ENCODE measurements at places on chromosomes 12 and 14.

DNA sequence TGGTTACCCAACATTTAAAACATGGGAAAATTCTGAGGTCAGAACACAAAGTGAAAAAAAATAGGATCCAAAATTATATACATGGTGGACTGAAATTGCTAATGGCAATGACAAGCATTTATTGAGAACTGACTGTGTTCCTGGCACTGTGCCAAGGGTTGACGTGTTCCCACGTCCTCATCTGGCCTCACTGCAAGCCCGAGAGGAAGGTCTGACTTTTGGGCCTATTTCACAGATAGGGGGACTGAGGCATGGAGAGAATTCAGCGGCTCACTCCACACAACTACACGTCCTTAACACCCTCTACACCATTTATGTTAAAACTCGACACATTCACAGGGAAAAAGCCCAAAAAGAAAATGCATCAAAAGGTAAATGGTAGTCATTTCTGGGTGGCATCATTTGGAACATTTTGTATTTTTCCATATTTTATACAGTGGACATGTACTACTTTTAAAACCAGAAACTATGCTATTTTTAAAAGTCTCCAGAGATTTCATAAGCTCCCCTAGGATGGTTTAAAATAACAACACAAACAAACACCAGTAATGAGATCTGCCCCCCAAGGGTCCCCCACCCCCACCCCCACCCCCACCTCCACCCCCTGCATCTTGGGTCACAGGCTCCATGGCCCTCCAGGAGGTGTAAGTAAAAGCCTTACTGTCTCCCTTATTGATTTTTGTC is 27.7 kb downstream of the CLMN start:
- peak; percentile 48 for DNase-seq

DNA sequence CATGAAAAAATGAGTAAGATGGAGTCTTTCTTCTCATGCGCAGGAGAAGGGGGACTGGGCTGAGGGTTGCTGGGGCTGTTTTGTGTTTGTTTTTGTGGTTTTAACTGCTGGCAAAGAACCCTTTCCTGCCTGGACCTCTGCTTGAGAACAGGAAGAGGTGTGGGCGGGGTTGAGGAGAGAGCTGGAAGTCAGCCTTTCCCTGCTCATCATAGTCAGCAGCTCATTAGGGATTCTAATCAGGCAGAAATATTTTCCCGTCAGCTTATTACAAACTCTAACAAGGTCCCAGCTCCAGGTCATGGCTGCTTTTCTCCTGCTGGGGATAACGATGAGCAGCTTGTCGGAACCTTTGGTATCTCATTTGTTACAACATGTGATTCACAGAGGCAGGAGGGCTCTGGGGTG is 185.0 kb upstream of the NRXN3 start:
- DNase-seq = no peak

DNA sequence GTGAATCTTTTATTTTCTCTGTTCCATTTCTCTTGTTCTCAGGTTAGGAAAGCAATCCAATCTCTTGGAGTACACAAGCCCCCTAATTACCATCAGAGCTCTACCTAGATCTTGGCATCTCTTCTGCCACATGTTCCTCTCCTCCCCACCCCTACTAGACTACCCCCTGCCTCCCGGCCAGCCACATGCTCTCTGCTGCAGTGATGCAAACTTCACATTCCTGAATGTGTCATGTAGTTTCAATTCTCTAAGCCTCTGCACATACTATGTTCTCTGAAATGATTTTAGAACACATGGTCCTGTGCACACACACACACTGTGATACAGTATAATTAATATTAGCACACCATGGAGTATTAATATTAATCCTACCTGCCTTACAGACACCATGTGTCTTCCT is 104.6 kb downstream of the EFCAB11 start:
- DNase-seq = no peak

- DNase-seq = no peak
These were observed 504.1 kb downstream of the TMTC2 start for GRCh38 chr12:83190631-83191390.

GRCh38 chr14:65413739-65414045 is 1.2 kb downstream of the FUT8 start:
- DNase-seq = no peak

DNA sequence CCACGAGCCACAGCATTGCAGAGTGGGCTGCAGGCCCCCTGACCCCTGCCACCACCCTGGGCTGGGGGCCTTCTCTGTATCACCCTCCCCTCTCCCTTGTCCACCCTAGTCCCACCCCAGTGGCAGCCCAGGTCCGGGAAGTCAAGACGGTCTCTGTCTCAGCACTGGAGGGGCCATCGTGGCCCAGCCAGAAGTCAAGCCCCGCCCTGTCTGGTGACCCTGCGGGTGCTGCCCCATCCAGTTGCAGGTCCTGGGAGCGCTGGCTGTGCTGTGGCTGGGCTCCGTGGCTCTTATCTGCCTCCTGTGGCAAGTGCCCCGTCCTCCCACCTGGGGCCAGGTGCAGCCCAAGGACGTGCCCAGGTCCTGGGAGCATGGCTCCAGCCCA is 2.7 kb downstream of the PLD4 start:
- DNase-seq = peak; percentile 36

DNA sequence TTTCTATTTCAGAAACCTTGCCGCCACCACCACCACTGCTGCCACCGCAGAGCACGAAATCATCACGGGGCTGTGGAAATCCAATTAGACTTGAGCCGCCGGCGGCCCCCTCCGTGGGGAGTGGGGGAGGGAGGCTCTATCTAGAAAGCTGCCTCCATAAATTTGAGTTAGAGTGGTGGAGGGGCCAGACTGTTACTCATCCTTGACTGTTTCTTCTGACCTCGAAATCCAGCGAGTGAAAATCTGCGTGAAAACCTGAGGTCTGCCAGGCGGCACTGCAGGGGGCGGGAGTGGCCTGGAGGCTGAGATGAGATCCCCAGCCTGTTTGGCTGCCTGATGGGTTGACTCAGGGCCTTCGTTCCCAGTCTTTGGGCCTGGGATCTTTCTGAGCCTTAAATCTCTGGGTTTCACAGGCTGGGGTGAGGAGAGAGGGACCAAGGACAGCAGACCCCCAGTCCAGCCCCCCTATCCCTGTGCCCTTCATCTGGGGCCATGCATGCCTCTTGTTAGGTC is 29.9 kb downstream of the TSPAN9 start:
- peak; percentile 65 for DNase-seq

- DNase-seq = no peak
These were observed 136.5 kb upstream of the VRK1 start for GRCh38 chr14:96660667-96661066.

DNA sequence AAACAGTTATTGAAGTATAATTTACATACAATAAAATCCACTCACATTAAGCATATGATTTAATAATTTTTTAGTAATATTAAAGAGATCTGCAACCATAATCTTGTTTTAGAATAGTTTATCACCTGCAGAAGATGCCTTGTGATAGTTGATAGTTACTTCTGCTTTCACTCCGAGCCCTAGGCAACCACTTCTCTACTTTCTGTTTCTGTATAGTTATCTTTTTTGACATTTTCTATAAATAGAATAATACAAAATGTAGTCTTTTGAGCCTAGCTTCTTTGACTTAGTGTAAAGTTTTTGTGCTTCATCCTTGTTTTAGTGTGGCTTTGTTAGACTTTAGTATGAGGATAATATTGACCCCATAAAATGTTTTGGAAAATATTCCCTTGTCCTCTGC is 111.0 kb downstream of the MNAT1 start:
- no peak for DNase-seq

GRCh38 chr14:71753976-71754375 is 178.3 kb upstream of the RGS6 start:
- no peak for DNase-seq

DNA sequence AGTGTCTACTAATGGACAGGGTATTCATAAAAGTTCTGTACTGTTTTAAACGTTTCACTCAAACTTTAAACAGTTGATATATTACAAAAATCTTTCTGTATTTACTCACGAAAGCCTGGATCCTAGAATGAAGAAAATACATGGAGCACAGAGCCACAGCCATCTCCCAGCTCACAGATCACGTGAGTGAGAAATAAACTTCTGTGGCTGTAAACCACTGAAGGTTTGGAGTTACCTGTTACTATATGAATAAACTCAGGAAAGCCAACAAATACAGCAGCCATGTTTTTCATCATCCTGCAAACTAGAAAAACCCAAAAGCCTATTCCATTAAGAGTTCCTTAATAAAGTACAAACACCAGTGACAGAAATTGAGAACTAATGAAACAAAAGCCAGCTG is 867 bp upstream of the TDG start:
- DNase-seq = no peak

- no peak for DNase-seq
These were observed 15.1 kb downstream of the FICD start for GRCh38 chr12:108530161-108530560.

DNA sequence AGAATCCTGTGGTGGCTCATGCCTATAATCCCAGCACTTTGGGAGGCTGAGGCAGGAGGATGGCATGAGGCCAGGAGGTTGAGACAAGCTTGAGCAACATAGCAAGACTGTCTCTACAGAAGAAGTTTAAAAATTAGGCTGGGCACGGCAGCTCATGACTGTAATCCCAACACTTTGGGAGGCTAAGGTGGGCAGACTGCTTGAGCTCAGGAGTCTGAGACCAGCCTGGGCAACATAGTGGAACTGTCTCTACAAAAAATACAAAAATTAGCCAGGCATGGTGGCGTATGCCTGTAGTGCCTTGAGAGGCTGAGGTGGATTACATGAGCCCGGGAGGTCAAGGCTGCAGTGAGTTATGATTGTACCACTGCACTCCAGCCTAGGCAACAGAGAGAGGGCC is 998 bp upstream of the CYP27B1 start:
- DNase-seq = no peak

GRCh38 chr14:94449930-94450329 is 2.7 kb downstream of the SERPINA11 start:
- no peak for DNase-seq

DNA sequence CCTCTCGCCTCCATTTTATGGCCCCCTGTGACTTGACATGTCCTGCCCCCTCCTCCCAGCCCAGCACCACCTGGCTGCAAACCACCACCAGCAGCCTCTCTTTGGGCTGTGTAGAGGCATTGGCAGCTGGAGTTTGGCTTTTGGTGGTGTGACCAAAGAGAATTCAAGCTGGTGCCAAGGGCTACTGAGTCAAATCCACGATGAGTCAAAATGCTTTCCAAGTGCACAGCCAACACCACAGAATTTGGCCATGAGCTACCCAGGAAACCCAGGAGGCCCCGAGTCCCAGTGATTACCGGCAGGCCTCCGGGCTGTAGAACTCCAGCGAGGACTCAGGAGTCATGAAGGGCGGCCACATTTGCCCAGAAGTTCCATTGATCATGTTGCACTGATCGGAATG is 53.8 kb downstream of the SCARB1 start:
- no peak for DNase-seq

GRCh38 chr12:89877136-89877535 is 168.5 kb upstream of the ATP2B1 start:
- DNase-seq = no peak

GRCh38 chr14:94390372-94391086 is 2.1 kb upstream of the SERPINA1 start:
- DNase-seq = no peak

- peak; percentile 68 for DNase-seq
These were observed 43.5 kb downstream of the TMX1 start for GRCh38 chr14:51283402-51284085.

DNA sequence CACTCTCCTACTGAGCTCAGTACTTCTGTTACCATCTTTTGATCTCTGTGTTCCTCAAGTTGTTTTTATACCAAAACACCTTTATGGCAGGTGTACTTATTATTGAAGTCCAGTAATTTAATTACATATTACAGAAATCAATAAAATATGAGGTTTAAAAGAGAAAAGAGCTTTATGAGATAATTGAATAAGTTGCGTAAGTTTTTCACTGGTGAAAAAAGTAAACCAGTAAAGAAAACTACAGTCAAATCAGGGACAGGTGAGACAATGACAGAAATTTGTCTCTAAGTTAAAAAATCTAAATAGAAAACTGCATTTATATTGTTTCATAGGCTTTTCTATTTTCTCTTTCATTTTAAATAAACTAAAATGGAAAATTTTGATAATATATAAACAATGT is 29.1 kb upstream of the PTPRB start:
- no peak for DNase-seq

DNA sequence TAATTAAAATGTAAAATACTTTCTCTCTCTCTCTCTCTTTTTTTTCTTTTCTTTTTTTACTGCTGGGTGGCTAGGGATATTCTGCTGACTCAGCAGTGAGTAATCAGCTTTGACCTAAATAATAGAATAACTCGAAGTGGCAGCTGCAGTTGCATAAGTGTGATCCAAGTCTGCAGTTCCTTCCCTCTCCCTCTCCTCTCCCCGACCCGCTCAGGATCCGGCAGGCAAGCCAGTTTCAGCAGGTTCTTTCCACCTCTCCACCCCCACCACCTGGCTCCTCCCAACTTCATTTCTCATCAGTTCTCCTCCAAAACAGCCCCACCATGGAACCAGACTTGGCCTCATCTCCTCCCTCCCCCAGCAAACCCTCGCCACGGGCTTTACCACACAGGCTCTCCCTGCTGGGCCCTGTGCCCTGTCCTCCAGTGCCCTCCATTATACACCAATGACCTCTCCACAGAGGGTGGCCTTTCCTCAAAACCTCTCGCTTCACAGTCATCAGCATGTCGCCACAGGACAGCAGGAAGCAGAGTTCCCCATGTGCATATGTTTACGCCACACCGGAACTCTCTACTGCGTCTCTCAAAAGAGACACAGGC is 22.4 kb downstream of the SLC7A8 start:
- DNase-seq = no peak

DNA sequence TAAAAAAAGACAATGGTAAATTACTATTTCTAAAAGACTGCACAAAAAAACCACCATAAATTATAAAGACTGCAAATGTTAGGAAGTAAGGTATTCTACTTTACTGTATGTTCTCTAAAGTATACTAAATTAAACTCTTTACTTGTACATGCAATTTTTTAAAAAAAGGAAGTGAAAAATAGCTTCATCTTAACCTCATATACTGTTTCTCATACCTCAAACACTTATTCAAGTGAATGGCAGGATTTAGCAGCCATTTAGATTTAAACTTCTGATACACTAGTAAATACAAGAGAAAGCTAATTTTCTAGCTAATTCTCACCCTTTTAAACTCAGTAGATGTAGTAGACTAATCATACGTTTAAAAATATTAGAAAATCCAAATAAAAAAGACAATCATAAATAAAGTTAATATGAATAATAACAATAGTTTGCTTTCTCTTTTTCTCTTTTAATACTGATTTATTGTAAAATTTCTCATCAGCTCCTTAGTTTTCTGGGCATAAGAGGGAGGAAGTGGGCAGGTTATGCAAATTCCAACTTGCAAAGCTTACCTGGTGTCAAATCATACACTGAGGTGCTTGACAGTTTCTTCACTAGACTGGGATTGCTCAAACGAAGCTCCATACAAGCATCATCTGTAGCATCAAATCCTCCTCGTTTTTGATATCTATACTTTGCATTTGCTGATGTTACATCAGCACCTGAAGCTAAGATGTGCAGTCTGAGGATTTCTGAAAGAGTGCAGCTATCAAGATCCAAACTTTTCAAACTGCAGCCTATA is 71.0 kb upstream of the CFL2 start:
- DNase-seq = no peak

Measured in SK-N-SH (cell line).